Vagina (tissue), 2 donors: ENCODE measurements at places on chromosomes 1 and 21.

- no peak for DNase-seq
Measured at GRCh38 chr1:162570718-162571117, 9.2 kb downstream of the UAP1 start.

GRCh38 chr21:36698981-36699545 lies at the start of gene SIM2:
Gene SIM2, plus strand, starts transcription at chr21:36699115. Its CDS starts 632 bp downstream, at chr21:36699747.
- no peak for DNase-seq

- no peak for DNase-seq
Measured at GRCh38 chr1:26614655-26615411, 81.0 kb upstream of the ARID1A start.

- peak; percentile 46 for DNase-seq
Measured at GRCh38 chr1:33819290-33819912, 44.5 kb upstream of the HMGB4 start.

DNA sequence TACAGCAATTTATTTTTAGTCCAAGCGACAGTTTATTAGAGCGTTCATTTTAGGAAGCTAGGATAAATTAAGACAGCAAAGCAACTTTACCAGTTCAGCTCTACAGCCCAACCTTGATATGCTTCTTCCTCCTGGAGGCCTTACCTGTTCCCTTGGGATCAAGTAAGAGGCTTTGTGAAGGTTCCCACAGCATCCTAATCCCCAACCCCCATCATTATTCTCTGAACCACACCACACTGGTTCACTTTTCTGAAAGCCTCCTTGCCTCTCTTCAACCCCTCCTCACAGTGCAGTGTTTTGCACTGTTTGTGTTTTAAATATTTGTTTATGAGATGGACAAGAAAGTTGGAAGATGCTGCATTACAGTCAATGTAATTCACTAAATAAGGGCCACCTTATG lies 126.3 kb upstream of the CXADR start:
- DNase-seq, result no peak

- DNase-seq, result no peak
Measured at GRCh38 chr1:113949007-113949406, 19.9 kb downstream of the HIPK1 start.

DNA sequence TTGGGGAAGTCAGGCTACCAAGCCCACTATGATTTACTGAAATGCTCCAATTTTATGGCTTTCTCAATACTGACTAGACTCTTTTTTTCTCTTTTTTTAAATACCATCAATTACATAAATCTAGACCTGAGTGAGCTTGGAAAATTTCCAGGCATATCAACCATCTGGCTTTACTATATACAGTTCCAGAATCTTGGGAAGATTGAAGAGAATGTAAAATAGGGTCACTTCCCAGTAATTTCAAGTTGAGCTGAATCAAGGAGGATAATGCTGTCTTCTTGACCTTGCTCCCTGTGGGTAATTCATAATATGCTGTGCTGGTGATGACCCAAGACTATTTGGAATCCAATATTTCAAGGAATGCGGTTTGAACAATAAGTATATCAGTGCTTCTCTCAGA lies 108.1 kb downstream of the MAP3K21 start:
- DNase-seq, result no peak

GRCh38 chr1:54007613-54008012 lies 10.4 kb downstream of the LDLRAD1 start:
- DNase-seq, result no peak

- no peak for DNase-seq
Measured at GRCh38 chr1:53369761-53370160, 41.9 kb upstream of the LRP8 start.

GRCh38 chr1:9910076-9910422 lies at the start of gene CTNNBIP1:
Gene CTNNBIP1, minus strand, starts transcription at chr1:9910269. Its CDS starts 38,205 bp downstream, at chr1:9872064.
- no peak for DNase-seq

- no peak for DNase-seq
Measured at GRCh38 chr1:155410931-155411330, 90.2 kb downstream of the RUSC1 start.

DNA sequence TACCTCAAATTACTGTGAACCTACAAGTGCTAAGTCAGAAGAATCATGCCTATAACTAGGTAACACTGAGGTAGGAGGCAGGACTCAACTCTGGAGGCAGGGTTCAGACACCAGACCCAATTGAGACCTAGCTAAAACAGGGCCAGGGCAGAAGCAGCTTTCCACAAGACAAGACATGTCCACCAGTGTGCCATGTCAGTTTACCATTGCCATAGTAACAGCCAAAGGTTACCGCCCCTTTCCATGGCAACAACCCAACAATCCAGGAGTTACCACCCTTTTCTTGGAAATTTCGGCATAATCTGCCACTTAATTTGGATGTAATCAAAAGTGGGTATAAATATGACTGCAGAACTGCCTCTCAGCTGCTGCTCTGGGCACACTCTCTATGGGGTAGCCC lies 432.3 kb downstream of the DPYD start:
- DNase-seq, result no peak

DNA sequence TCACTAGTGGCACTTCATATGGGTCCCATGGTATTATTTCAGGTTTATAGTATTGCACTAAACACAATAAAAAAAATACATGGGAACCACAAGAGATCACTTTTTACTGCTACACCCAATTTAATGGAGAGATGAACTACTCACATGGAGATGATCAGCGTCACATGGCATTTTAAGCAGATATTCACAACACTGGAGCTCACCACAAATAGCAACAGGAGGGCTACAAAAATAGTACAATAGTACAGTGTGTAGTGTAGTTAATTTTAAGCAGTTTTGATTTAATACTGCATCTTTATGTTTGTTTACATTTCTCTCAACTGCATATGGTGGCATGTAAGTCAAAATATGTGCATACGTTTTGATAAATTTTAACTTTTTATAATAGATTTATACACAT lies 31.0 kb downstream of the SNX7 start:
- no peak for DNase-seq

DNA sequence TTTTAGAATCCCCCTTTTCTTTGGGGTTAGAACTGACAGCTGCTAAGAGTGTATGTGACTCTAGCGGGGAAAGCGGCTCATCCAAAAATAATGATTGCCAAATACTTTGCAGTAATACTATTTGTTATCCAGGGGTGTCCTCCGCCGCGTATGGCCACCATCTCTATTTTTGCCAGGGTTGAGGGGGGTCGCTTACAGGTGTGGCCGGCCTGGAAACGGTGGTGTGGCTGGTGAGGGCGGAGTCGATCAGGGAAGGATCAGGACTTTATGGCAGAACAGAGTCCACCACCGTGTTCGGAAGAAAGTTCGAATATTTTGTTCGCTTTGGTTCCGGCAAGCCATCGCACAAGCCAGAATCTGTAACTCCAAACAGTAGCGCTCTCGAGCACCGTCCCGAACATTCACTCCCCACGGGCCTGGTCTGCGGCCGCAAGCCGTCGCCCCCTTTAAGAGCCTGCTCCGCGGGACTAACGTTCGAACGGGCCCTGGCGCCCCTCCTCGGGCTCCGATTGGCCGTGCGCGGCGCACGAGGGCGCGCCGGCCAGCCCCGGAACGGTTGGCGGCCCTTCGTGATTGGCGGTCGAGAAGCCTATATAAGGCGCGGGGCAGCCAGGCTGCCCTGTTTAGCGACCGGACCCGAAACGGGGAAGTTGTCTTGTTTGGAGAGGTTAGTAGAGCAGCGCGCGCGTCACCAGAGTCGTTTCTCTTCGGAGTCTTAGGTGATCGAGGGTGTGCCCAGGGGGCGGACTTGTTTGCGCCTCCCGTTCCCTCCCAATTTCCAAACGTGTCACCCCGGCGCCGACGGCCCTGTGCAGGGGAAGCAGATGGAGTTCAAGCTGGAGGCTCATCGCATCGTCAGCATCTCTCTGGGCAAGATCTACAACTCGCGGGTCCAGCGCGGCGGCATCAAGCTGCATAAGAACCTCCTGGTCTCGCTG lies at the start of gene IER5:
Gene IER5, plus strand, starts transcription at position 622 of the 938 bp plus-strand sequence. Its CDS starts 203 bp downstream, at position 825.
- peak; percentile 99 for DNase-seq

GRCh38 chr1:219837274-219837993 lies 90.9 kb downstream of the SLC30A10 start:
- no peak for DNase-seq

DNA sequence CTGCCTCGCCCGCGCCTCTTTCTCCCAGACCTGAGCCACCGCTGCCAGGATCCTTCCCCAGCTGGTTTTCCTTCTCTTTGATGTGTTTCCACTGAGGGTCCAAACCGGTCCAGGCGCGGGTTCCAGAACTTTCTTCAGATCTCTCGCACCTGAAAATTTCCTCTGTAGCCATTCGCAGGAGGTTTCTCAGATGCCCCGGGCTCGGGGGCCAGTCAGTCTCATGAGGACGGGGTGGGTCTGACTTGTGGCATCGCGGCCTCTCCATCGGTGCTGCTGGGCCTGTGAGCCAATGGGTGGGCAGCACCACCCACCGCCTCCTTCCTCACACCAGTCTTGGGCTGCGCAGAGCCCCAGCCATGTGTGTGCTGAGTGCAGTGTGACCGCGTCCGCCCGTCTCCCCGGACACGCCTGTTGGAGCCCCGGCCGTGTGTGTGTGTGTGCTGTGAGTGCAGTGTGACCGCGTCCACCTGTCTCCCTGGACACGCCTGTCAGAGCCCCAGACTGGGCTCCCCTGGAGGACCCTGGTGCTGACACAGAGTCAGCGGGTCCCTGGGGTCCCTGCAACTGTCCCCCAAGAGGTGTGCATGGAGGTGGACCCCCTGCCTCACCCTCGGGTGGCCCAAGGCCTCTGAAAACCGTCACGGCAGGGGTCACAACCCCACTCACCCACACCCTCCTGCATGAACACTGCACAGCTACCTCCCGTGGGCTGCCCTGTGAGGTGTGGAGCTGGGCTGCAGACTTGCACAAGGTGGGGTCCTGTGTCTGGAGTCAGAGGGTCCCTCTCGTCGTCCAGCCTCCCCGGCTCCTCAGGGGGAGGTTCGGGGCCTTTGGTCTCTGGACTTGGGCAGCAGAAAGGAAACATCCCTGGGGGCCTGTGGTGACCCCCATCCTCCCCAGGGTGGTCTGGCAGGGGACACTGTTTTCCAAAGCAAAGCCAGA lies 20.2 kb downstream of the COL18A1 start:
- no peak for DNase-seq

GRCh38 chr21:46350981-46351380 lies 27.0 kb downstream of the PCNT start:
- no peak for DNase-seq

- DNase-seq, result no peak
Measured at GRCh38 chr1:173187671-173188237, 19.4 kb downstream of the TNFSF4 start.

DNA sequence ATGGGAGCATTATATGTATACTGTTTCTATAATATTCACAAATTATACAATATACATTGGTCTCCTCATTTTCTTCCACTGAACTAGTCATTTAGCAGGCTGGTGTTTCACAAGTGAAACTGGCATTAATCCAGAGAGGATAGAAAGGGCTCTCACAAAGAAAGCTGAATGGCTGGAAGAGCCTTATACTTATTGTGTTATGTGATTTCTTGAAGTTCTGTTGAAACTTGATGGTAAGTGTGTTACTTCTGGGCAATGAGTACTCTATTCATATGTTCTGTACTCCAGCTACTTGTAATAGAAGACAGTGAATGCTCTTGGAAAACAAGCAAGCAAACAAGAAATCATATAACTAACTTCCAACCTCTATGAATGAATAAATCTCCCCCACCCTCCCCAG lies 14.9 kb downstream of the STX12 start:
- no peak for DNase-seq

GRCh38 chr1:37719572-37720195 lies 27.4 kb downstream of the CDCA8 start:
- no peak for DNase-seq

DNA sequence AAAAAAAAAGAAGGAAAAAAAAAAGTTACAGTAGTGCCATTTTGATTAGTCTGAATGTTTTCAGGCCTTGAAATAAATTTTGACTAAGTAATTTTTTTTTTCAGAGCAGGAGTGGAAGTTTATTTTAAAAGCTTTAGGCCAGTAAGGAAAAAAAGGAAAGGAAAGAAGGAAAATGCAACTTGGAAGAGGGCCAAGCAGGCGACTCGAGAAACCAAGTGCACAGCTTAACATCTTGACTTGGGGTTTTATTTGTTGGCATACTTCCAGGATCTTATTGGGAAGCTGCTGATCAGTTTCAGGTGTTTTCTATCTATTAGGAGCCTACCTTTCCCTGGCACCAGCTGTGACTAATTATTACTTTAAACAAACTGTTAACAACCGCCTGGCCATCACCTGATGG lies 41.7 kb downstream of the ATF3 start:
- DNase-seq, result no peak

- no peak for DNase-seq
Measured at GRCh38 chr1:181089017-181089675, 646 bp downstream of the IER5 start.

GRCh38 chr21:41396558-41397075 lies 29.4 kb upstream of the MX1 start:
- peak; percentile 82 for DNase-seq

GRCh38 chr1:95953015-95953414 lies 719.0 kb downstream of the RWDD3 start:
- DNase-seq, result no peak

DNA sequence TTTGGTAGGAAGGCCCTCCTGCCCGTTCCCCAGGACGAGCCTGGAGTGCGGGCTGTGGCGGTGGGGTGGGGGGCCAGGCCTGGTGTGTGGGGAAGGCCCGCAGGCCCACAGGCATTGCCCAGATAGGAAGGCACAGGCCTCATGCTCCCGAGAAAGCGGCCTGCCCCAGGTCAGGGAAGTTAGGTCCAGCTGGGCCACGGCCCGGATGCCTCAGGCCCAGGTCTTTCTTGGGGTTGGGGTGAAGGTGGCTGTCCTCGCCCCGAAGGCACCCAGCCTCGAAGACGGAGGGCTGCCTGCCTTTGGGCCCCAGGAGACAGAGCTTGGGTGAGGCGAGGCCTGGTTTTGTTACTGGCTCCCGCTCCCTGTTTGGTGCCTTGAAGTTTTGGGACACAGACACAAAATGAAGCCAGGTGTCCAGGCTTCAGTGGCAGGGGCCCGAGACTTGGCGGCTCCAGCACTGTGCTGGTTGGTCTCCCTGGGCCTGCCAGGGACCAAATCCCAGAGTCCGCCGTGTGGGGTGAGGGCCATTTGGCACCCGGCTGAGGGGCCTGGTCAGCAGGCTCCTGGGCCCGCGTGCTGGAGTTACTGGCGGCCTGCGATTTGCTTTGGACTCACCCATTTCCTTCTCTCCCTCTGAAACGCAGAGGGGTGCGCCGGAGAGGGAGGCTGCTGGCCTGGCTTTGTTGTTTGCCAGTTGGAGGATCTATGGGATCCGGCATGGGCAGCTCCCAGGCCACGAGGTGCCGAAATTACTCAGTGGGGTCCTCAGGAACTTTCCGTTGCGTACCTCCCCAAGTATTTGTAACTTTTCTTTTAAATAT lies 2.0 kb downstream of the SKI start:
- peak; percentile 87 for DNase-seq

DNA sequence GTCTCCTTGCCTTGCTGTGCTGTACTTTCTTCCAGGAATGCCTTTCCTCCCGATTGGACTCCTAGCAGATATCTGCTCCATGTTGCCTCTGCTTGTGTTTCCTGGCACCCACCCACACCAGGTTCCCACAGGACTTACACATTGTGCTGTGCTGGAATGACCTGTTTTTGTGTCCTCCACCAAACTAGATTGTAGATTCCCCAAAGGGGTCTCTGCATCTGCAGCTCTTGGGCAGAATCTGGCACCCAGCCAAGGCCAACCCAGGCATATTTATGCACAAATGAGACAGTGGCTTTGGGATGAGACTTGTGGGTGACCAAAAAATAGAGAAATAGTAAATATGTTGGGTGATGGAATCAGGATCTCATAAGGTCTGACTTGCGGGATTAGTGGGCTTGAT lies 278.2 kb downstream of the RRAGC start:
- DNase-seq, result no peak

GRCh38 chr1:189351960-189352359 lies 1125.7 kb downstream of the BRINP3 start:
- no peak for DNase-seq

GRCh38 chr1:85889870-85890269 lies 181.6 kb upstream of the ZNHIT6 start:
- DNase-seq, result no peak

- DNase-seq, result no peak
Measured at GRCh38 chr1:63651161-63651701, 58.0 kb downstream of the PGM1 start.
